NCI-H2227 treated with DMSO at 0.1 percent for 48 hours (cell line): ENCODE measurements at places on chromosomes 5 and 9.

- DNase-seq: peak; percentile 96
Measured at GRCh38 chr5:21823076-21823574, 1030.0 kb downstream of the CDH12 start.

DNA sequence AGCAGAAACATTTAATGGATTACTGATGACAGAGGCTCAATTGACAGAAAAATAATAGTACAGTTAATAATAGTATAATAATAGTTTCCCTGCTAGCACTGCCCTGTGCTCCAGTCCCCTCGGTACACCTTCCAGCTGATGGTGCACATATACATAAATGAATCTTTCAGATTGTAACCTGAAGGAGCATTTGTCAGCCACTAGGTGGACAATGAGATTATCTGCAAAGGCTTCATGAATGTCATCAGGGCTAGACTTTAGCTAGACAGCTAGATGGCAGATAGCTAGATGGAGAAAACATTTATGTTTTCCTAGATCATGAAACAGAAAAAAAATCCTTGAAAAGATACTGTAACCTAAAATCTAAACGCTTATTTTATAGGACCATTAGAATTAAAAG, 304.4 kb upstream of the SMC2 start:
- DNase-seq: no peak

GRCh38 chr9:98908897-98909634, 34.6 kb upstream of the COL15A1 start:
- DNase-seq: no peak

DNA sequence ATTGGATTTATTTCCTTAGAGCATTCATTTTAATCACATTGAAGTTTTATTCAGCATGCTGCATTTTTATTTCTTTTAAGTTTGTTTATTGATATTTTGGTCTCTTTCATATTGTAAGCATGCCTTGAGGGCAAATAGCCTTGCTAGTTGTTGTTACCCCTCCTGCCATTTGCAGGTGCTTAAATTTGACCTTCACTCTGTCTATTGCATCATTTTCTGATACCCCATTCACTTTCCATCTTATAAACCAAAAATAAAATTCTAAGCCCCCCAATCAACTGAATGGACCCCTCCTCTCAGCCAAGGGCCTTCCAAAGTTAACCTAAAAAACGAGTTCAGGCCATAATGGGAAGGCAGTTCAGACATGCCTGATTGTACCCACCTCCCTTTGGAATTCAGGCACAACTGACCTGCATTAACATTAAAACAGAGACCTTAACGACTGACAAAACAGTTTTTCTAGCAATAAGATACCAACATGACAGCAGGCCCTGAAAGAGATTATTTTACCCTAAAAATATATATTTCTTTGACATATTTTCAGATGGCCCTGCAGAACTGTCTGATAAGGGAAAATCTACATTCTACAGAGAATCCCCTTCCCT, 32.1 kb downstream of the TARS1 start:
- no peak for DNase-seq

DNA sequence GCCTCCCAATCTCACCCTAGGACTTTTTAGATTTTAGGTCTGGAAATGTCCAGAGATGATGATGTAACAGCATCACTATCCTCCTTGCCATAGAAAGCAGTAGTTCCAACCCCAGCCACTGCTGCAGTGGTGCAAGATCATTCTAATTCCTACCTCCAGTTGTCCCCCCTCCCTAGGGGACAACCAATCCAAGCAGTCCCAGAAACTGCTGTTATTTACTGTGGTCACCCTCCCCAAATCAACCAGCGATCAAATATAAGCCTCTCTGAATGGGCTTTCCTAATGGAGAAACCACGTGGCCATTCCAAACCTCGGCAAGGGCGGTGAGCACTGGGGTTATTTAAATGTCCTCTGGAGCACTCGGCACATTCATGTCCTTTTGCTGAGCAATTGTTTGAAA, 159.8 kb downstream of the SLF1 start:
- DNase-seq: no peak
